ENCODE measurements at places on chromosomes 4 and X.

- DNase-seq: no peak
Observed at GRCh38 chr4:710116-710515, 4.5 kb downstream of the PCGF3 start.

DNA sequence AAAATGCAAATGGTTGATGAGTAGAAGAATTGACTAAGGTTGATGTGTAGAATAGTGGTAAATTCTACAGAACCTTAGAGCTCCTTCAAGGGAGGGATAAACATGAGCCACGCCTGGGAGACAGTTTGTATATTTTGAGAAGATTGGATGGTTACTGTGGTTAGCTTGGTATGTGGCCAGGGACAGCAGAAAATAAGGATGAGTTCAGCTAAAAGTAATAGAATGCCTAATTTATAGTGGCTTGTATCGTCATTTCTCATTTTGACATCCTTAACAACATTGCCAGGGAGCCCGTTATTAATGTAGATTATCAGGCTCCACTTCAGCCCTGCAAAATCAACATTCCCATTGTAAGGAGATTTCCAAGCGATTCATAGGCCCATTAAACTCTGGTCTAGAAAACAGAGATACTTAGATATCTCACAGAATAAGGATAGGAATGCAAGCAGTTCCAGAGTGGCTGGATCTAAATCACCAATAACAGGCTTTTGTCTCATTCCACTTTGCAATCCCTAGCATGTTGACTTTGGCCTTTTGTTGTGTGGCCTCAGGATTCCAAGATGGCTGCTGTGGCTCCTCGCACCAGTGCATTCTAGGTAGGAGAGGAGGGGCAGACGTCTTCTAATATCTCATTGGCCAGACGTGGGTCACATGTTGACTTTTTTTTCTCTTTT is 6.4 kb upstream of the PTTG2 start:
- no peak for DNase-seq

DNA sequence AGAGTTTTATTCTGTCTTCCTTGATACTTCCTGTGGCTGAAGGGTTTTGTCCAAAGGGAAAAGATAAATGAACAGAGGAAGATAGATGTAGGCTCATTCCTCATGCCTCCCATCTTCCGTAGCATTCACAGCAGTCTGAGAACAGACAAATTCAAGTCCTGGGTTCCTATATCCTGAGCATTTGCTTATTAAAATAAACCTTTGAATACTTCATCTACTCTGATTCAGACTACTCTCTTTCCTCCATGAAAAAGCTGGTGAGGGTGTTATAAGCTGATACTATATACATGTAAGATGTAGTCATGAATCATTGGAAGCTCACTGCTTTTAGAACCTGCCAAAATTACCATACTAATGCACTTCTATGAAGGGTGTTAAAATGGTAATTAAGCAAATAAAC is 61.2 kb downstream of the GAB1 start:
- no peak for DNase-seq

GRCh38 chr4:6257247-6258025 is 12.2 kb upstream of the WFS1 start:
- DNase-seq: no peak

DNA sequence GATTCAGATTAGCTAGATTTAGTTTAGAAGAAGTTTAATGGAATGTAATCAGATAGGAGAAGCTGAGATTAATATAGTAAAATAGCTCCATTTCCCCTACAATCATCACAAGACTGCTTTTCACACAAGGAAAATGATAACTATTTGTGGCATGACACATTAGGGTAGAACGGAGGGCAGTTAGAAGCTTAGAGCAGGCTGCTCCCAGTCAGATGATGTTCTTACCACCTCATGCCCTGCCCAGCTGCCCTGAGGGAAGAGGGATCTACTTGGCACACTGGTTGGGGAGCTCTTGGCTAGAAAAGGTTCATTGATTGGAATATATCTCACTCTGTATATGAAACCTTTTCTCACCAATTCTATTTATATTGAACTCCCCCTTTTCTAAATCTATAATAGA is 180.7 kb upstream of the IL15 start:
- no peak for DNase-seq

DNA sequence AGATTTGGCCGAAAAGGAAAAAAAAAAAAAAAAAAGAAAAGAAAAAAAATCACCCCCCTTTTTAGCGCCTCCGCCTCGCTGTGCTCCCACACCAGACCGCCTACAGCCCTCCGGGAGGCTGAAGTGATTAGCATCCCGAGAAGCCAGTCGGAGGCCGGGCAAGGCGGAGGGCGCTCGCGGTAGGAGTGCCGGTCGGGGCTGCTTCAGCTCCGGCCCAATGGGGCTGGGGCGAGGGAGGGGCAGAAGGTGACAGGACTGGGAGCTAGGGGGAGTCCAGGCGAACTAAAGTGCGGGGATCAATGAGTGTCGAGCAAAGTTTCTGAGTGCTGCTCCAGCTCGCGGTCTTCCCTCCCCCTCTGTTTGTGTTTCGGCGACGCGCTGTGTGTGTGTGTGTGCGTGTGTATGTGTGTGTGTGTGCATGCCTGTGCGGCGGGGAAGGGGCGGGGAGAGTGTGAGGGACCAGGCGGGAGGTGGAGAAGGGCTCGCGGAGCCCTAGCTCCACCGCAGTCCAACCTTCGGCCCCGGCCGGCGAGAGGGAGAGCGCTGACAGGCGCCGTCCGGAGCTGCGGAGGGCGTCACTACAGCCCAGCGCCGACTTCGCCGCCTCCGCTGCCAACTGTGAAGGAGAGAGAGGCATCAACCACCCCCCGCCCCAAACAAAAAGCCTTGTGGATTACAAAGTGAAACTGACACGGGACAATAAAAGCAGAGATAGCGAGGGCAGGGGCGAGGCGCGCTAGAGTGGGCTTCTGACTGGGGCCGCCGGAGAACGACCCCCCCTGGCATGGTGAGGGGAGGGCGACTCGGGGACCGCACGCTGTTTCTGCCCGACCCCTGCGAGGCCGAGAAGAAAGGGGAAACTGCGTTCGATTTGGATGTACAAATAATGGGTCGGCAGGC is at the start of gene FAT4:
FAT4 (plus strand) TSS at position 280 of the 900 bp plus-strand sequence. CDS start 1,457 bp downstream, outside the sequence.
- DNase-seq: peak; percentile 53

DNA sequence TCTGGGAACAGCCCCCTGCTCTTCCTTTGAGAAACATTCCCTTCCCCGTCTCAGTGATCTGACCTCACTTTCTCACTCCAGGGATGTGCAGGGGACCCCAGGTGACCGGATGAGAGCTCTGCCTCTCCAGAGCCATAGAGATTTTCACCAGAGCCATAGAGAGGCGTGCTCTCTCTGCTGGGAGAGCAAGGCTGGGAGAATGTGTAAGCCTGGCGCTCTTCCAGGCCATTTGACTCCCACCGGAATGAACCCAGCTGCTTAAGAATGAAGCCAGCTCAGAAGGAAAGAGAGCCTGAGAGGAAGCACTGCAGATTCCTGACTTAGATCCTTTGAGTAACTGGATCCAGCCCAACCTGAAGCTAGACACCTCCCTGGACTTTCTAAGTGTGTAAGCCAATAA is 106.4 kb downstream of the DHX15 start:
- no peak for DNase-seq

DNA sequence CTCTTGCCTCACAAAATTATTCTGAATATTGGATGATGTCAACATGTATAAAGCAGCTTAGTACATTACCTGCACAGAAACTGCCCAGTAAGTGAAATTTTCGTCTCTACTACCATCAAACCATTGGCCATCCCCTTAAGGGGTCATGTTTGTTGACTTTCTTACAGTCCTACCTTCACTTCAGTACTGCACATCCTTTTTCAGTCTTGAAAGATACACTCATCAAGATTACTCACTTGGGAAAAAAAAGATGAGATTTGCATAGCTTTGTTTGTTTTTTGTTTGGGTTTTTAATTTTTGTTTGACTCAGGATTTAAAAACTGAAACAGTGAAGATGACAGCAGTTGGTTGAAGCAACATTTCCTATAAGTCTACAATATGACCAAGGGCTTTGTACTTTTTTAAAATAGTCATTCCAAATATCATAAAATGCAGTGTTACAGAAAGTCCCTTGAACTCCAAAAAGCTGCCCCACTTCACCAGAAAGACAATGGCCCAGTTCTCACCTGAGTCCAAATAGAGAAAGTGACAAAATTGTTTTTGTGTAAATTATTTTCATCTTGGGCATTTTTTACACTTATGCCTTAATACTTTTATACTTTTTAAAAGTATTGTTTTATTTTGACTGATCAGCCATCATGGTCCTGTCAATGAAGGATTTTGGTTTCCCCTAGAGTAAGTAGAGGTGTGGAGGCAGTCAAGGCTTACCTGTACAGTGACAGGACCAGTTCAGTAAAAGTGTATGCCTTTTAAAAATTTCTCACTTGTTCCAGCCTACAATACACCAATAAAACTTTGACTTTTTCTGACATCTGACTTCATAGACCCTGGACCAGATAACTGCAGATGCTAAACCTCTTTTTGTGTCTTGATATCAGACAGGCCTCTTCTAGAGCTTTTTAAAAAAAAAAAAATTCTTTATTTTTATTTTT is 59.7 kb upstream of the EDA2R start:
- no peak for DNase-seq

- no peak for DNase-seq
Observed at GRCh38 chr4:113773756-113774155, 12.2 kb upstream of the CAMK2D start.

- DNase-seq: no peak
Observed at GRCh38 chrX:80022363-80023031, 7.9 kb downstream of the TBX22 start.

GRCh38 chrX:55488593-55489313 is 895 bp downstream of the USP51 start:
- DNase-seq: peak; percentile 77

DNA sequence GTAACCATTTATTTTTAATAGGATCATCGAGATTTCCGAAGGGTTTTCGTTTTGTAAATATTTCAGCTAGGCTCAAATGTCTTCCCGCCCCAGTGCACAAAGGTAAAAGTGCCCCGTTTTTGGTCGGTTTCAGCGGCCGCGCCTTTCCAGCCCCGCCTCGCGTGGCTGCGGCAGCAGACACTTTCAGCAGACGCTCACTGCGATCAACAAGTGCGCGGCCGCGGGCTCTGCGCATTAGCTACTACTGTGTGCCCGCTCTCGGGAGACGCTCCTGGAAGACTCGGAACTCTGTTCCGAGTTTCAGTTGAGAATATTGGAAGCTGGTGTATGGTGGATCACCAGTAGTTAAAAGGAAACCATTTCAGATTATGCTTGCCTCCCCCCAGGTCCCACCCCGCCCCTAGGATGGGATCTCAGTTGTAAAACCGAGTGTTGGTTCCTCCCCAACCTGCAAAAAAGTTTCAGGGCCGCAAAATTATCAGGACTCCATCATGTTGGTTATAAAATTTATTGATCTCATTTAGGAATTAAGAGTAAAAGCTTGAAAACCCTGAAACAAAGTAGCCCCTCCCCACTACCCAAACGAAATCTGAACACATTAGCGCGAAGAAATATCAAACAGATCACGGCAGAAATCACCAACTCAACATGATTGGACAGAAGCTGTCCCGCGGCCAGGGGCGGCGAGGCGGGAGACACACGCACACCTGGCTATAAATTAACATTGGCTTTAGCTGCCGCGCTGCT is 2.2 kb downstream of the SOX3 start:
- DNase-seq: no peak

DNA sequence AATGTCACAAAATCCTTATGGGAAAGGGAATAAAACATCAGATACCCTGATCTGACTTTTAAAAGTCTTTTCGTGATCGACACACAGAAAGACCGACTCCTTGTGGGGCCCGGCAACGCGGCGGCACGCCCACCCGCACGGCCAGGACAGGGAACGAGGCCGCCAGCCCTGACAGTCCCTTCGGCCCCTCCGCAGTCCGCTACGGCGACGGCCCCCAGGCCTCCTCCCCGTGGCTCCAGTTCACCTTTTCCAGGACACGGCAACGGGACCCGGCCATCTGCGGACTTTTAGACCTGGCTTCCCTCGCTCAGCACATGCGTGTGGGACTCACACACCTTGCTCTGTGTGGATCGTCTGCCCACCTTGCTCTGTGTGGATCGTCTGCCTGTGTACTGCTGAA is 33.6 kb upstream of the GTPBP6 start:
- no peak for DNase-seq

- no peak for DNase-seq
Observed at GRCh38 chr4:85571008-85571407, 96.1 kb downstream of the ARHGAP24 start.

- DNase-seq: no peak
Observed at GRCh38 chrX:129230850-129231512, 292.3 kb downstream of the SMARCA1 start.

GRCh38 chr4:158786955-158787354 is 18.1 kb downstream of the FNIP2 start:
- DNase-seq: no peak

DNA sequence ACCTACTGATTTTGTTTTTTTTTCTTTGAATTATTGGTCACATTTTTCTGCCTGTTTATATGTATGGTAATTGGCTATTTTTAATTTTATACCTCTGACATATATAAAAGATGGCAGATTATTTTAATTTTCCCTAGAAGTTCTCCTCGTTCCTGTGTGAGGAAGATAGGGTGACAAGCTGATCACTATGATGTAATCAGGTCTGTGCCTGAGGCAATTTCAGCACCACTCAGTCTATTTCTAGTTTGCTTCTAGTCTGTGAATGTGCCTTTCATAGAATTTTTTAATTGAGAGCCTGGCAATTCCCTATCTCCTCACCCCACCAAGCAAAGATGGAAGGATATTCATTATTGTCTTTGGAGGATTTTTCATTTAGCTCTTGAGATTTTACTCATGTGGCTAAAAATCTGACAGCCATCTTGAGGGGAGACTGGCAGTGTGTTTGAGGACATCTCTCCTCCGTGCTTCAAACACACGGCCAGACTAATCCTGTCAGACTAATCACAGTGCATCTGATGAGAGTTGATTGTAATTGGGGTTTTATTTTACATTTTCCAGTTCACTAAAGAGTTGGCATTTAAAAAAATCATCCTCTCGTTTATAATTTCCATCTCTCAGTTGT is 500.3 kb downstream of the TRIML1 start:
- DNase-seq: no peak

DNA sequence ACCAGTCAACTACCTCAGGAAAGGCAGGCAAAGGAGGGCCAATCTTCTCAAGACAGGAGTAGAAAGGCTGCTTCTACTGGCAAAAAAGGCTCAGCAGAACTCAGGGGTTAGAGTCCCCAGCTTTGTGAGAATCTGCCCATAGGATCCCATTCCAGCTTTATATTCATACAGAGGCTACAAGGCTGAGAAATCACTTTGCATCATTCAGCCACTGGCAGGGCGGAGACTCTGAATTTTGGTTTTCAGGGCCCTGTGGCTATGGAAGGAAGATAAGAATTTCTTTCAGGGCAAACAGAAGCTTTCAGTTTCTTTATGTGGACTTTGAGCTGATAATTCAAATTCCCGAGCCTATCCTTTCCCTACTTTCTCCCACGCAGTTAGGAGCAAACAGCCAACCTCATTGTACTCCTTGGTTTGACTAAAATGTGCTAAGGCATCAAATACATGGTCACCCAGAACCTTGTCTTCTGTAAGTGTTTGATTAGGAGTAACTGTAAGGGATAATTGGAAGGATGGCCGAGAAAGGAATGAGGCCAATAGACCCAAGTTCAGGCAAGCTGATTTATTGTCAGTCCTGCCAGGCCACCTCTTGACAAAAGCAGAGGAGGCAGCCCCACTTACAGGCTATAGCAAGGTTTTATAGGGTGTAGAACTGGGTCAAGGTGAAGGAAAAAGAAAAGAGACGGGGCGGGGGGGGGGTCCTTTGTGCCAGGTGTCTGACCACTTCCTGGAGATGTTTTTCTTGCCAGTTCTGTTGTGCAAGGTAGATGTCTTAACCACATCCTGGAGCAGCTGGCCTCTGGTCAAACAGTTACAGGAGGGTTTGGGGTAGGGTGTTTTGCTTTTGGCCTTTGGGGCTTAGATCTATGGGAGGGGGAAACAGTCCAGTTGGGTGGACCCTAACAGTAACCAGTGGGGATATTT is 165.3 kb upstream of the PPP1R2C start:
- peak; percentile 47 for DNase-seq

- DNase-seq: no peak
Observed at GRCh38 chrX:144297221-144297620, 413.4 kb downstream of the UBE2NL start.

All from activated T-cell treated with anti-CD3 and anti-CD28 coated beads, Interleukin-2, amount 50 U/mL, for 24 hours (primary cell).